ENCODE measurements at places on chromosomes 13 and 19. TPM values are rescaled to one million over a fixed set of nuclear protein-coding genes. Genes with fewer than 3 reads are reported as not detected.
A peak's percentile ranks its signal among the peaks of the same experiment; 100 is the strongest.

The KCTD4 gene
- not detected for total RNA-seq

DNA sequence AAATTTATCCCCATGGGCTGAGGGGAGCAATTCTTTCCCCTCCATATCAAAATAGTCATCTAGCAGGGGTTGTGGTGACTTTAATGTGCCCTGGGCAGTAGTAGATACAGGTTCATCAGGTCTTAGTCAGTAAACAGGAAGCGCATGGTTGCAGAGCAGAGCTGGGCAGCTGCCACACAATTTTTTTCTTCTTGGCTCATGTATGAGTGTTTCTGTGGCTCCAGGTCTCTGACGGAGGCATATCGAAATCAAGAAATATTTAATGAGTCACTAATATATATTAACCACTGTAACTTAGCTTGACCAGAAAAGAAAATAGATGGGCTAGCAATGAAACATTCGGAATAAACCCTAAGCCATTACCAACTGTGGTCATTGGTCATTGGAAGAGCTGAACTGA is 68.4 kb upstream of the UBL3 start:
- peaks cover 67% of the 10 kb centered on the region for H3K4me1 ChIP-seq
- H3K36me3 ChIP-seq: no peaks in the 10 kb centered on the region
- no peaks in the 10 kb centered on the region for H3K27me3 ChIP-seq
- peak overlapping the region; percentile 59 for H3K27ac ChIP-seq
- H3K4me3 ChIP-seq: no peak overlapping the region
- no peak for DNase-seq

DNA sequence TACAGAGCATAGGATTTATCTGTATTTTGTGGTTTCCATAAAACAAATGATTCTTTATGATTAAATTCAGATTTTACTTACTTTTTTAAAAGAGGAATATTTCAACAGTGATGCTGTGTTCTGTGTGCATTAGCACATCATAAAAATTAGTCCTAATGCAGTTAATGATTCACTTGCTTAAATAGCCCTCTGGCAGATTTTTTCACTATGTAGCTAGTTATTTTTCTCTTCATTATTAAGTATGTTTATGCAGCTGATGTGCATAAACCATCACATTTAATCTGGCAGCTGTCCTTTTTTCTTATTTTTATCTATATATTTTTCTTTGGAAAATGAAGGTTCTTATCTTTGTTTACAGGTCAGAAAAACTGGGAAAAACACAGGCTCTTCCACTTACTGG is 127.2 kb downstream of the ZNF486 start:
- no peak overlapping the region for H3K27ac ChIP-seq
- H3K36me3 ChIP-seq: no peaks in the 10 kb centered on the region
- no peak overlapping the region for H3K4me3 ChIP-seq
- no peaks in the 10 kb centered on the region for H3K4me1 ChIP-seq
- H3K27me3 ChIP-seq: no peaks in the 10 kb centered on the region
- no peak for DNase-seq

The CLEC4G gene
- not detected for total RNA-seq

The FAM216B gene
- not detected for total RNA-seq

GRCh38 chr19:41912899-41913537 is 15.2 kb downstream of the ERFL start:
- no peak for DNase-seq
- H3K27ac ChIP-seq: no peak overlapping the region
- H3K4me1 ChIP-seq: no peaks in the 10 kb centered on the region
- no peaks in the 10 kb centered on the region for H3K36me3 ChIP-seq
- peaks cover 6% of the 10 kb centered on the region for H3K27me3 ChIP-seq
- H3K4me3 ChIP-seq: no peak overlapping the region

DNA sequence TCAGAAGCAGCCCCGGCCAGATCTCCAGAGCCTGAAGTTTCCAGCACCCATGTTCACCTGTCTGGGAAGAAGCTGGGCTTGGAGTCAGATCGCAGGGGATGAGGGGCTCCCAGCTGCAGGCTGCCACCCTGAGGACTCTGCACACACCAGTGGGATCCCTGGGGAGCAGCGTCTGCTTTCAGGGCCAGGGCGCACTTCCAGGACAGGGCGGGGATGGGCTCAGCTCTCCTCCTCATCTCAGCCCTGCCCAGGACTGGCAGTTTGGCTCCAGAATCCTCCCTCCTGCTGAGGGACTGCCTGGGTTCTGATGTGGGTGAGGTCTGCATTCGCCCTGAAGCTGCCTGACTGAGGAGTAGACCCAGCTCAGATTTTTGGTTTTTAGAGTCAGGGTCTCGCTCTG is 3.5 kb downstream of the SLC7A9 start:
- H3K27ac ChIP-seq: no peak overlapping the region
- no peaks in the 10 kb centered on the region for H3K36me3 ChIP-seq
- no peaks in the 10 kb centered on the region for H3K27me3 ChIP-seq
- no peak overlapping the region for H3K4me3 ChIP-seq

The GIPR gene
- 0.96 TPM for total RNA-seq

The CLIP3 gene
- total RNA-seq: 37.6 TPM

- no peak overlapping the region for H3K4me3 ChIP-seq
- peaks cover 29% of the 10 kb centered on the region for H3K27me3 ChIP-seq
- no peaks in the 10 kb centered on the region for H3K36me3 ChIP-seq
- DNase-seq: no peak
- no peaks in the 10 kb centered on the region for H3K4me1 ChIP-seq
Measured at GRCh38 chr13:99425485-99426341, 75.6 kb upstream of the TM9SF2 start.

The KIR2DL4 gene
- not detected for total RNA-seq

DNA sequence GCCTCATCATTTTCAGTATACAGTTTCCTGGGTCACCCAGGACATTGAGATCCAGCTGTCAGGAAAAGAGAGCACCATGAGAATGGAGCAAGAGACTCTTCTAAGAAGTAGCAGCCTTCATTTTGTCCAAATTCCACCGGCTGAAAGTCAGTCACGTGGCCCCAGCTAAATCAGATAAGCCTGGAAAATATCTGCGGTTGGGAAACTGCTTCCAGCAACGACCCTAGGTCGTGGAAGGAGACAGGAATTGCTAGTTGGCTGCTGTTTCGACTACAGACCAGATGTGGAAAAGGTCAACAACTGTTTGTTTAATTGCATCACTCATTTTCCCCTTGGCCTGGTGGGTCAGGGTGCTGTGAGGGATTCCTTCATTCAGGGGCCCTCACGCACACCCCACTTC is 107.0 kb downstream of the ZNF536 start:
- H3K36me3 ChIP-seq: peaks cover 4% of the 10 kb centered on the region
- H3K4me3 ChIP-seq: no peak overlapping the region
- no peaks in the 10 kb centered on the region for H3K27me3 ChIP-seq
- H3K27ac ChIP-seq: peak overlapping the region; percentile 61

The FCGBP gene
- 1.0 TPM for total RNA-seq

- peaks cover 14% of the 10 kb centered on the region for H3K27me3 ChIP-seq
- peaks cover 22% of the 10 kb centered on the region for H3K4me1 ChIP-seq
- peak overlapping the region; percentile 21 for H3K4me3 ChIP-seq
- DNase-seq: peak; percentile 38
- no peak overlapping the region for H3K27ac ChIP-seq
- no peaks in the 10 kb centered on the region for H3K36me3 ChIP-seq
Measured at GRCh38 chr19:30696514-30696913, 324.3 kb downstream of the ZNF536 start.

DNA sequence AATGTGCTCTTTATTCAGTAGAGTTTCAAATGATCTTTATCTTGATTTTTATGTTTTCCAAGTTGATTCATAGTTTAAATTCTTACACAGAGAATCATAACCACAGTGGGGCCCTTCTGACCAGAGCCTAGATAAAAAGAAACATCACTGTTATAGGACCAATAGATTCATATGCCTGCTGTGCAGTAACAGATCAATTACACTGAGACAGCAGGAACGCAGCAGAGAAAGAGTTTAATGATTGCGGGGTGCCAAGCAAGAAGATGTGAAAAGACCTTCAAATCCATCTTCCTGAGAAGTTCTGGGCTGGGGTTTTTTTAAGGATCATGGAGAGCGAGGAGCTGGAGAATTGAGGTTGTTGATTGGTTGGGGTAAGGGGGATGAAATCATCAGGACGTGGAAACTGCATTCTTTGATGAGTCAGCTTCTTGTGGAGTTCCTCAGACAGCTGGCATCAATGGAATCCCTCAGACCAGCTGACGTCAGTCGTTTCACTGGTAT is 346.6 kb downstream of the TBC1D4 start:
- no peak overlapping the region for H3K4me3 ChIP-seq
- DNase-seq: no peak
- H3K27ac ChIP-seq: no peak overlapping the region
- no peaks in the 10 kb centered on the region for H3K4me1 ChIP-seq
- no peaks in the 10 kb centered on the region for H3K27me3 ChIP-seq

- peaks cover 12% of the 10 kb centered on the region for H3K36me3 ChIP-seq
- no peaks in the 10 kb centered on the region for H3K27me3 ChIP-seq
- H3K4me3 ChIP-seq: no peak overlapping the region
Measured at GRCh38 chr13:100537486-100537885, 51.1 kb downstream of the GGACT start.

The VSIG10L gene
- total RNA-seq: 3.5 TPM

The LRRC8E gene
- total RNA-seq: 0.51 TPM

DNA sequence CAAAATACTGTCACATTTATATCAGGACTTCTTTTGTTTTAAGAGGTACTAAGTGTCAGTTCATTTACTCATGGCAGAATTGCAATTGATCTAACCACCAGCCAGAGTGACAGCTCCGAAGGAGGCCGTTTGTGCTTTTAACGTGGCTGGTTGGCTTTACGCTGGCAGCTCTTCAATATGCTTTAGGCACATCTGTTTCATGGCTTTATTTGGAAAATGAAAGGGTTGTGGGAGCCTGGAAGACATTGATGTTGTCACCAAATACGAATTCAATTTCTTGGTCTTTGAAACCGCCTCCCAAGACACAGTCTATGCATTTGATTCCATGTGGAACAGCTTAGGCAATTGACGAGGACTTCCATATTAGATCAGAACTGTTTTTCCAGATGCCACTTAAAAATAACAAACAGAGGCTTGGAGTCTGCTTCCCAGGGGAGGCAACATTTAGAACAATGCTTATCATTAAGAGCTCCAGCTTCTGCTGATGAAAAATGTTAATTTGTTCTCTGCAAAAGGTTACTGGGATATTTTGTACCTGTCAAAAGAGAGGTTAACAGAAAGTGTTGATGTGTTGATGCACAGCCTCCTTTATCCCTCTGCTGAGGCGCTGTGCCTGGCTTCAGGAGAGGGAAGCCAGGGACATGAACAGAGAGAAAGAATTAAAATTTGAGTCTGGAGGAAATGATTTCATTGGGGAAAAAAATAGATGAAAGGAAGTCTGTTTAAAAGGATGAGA is 64.0 kb upstream of the TNFRSF19 start:
- DNase-seq: no peak
- H3K27me3 ChIP-seq: no peaks in the 10 kb centered on the region
- no peak overlapping the region for H3K4me3 ChIP-seq
- H3K27ac ChIP-seq: peak overlapping the region; percentile 81
- H3K36me3 ChIP-seq: no peaks in the 10 kb centered on the region

DNA sequence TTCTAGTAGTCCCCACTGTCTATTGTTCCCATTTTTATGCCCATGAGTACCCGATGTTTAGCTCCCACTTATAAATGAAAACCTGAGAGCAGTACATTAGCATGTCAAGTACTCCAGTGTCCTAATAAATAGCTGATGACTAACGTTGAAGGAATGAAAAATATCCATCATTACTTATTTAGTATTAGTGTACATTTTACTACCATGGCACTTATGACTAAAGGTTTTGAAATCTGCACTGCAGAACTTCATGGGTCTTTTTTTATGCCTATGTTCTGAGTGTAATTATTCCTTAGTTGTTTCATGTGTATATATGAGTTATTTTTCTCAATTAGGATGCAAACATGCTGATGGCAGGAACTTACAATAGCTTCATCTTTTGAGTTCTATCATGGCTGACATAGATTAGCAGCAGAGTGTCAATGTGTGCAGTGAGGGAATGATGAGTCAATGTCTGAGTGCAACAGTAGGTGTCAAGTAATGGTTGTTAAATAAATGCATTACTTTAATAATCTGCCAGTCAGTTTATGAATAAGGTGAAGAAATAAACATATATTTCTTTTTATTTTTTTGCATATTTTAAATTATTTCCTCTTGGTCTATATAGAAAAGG is 188.4 kb downstream of the ITGBL1 start:
- DNase-seq: no peak
- no peaks in the 10 kb centered on the region for H3K36me3 ChIP-seq
- H3K4me3 ChIP-seq: no peak overlapping the region
- H3K27ac ChIP-seq: no peak overlapping the region
- no peaks in the 10 kb centered on the region for H3K27me3 ChIP-seq

- no peaks in the 10 kb centered on the region for H3K27me3 ChIP-seq
- no peak overlapping the region for H3K27ac ChIP-seq
- no peak for DNase-seq
- H3K4me3 ChIP-seq: no peak overlapping the region
- no peaks in the 10 kb centered on the region for H3K36me3 ChIP-seq
Measured at GRCh38 chr13:20826843-20827560, 53.2 kb upstream of the EEF1AKMT1 start.

DNA sequence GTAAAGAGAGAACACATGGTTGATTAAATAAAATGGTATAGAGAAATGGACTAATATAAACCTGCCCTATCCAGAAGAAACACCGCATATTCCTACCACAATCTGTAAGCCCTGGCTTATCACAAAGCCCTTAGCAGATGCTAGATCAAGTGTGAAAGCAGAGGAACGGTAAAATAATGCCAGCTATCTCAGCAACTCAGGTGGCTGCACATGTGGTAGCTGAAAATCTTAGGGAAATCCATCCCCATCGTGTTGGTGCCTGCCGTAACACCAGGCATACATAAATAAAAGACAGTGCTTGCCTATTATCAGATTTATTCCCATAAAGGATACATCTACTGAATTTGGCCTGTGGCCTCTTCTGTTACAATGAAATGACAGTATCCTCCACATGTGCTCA is 304.1 kb upstream of the MAB21L1 start:
- H3K27ac ChIP-seq: no peak overlapping the region
- no peaks in the 10 kb centered on the region for H3K27me3 ChIP-seq
- no peak overlapping the region for H3K4me3 ChIP-seq
- H3K4me1 ChIP-seq: no peaks in the 10 kb centered on the region
- H3K36me3 ChIP-seq: no peaks in the 10 kb centered on the region

The RETN gene
- not detected for total RNA-seq

The ZNF737 gene
- 18.9 TPM for total RNA-seq

GRCh38 chr13:21901811-21902708 is 231.2 kb downstream of the FGF9 start:
- H3K27ac ChIP-seq: no peak overlapping the region
- DNase-seq: no peak
- H3K4me1 ChIP-seq: no peaks in the 10 kb centered on the region
- H3K4me3 ChIP-seq: no peak overlapping the region
- H3K27me3 ChIP-seq: no peaks in the 10 kb centered on the region

DNA sequence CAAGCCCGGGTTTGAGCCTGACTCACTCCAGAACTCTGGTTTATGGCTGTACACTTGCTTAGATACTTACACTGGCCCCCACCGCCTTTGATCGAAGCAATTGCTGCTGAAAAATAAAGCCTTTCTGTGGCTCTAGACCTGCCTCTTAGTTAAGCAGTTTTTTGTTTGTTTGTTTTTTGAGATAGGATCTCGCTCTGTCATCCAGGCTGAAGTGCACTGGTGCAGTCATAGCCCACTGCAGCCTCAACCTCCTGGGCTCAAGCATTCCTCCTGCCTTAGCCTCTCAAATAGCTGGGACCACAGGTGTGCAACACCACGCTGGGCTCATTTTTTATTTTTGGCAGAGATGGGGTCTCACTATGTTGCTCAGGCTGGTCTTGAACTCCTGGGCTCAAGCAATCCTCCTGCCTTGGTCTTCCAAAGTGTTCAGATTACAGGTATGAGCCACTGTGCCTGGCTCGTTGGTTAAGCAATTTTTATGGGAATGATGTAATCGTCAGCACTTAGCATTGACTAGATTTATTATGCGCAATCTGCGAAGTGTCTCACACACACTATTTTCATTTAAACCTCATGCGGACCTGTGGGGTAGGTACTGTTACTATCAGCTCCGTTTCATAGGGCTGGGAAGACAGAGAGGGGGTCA is 22.2 kb downstream of the PPP2R1A start:
- H3K4me1 ChIP-seq: no peaks in the 10 kb centered on the region
- H3K36me3 ChIP-seq: peaks cover 17% of the 10 kb centered on the region
- no peak overlapping the region for H3K4me3 ChIP-seq
- no peak for DNase-seq
- H3K27me3 ChIP-seq: no peaks in the 10 kb centered on the region
